A172 (cell line): ENCODE measurements at places on chromosomes 5 and 9. TPM values are rescaled to one million over a fixed set of nuclear protein-coding genes. Genes with fewer than 3 reads are reported as not detected.

Gene PDE8B
- total RNA-seq = 0.05 TPM in 1 of 2 replicates, not detected in the other

Gene PCDHGA11
- total RNA-seq = 0.19 and 0.89 TPM in 2 replicates

Gene PAEP
- total RNA-seq = not detected in 2 replicates

Gene SPINK7
- not detected in 2 replicates for total RNA-seq

Gene CTSV
- 41.3 and 41.7 TPM in 2 replicates for total RNA-seq

Gene F2RL2
- total RNA-seq = 0.59 and 0.79 TPM in 2 replicates

Gene PDE6A
- 0.10 and 0.41 TPM in 2 replicates for total RNA-seq

Gene CCNI2
- not detected in 2 replicates for total RNA-seq

Gene CCDC171
- 1.4 and 4.5 TPM in 2 replicates for total RNA-seq

Gene PCDHGA5
- 0.41 and 0.48 TPM in 2 replicates for total RNA-seq

Gene PLAC8L1
- total RNA-seq = not detected in 2 replicates

Gene PCDHGA7
- total RNA-seq = 0.69 TPM in 2 replicates

Gene DMRTA1
- total RNA-seq = 0.88 and 2.3 TPM in 2 replicates

Gene PCDHB3
- total RNA-seq = 19.9 and 22.0 TPM in 2 replicates

Gene CD14
- total RNA-seq = 2.3 TPM in 1 of 2 replicates, not detected in the other

Gene MELK
- total RNA-seq = 83.1 and 91.5 TPM in 2 replicates

Gene TMEM171
- total RNA-seq = 15.7 and 23.5 TPM in 2 replicates

Gene C7
- total RNA-seq = not detected in 2 replicates

Gene C8G
- not detected in 2 replicates for total RNA-seq

Gene ZNF462
- 9.7 and 13.0 TPM in 2 replicates for total RNA-seq

Gene IL13
- total RNA-seq = not detected in 2 replicates

Gene TPPP
- total RNA-seq = 0.05 and 0.36 TPM in 2 replicates
